GM03348 (cell line): ENCODE measurements at places on chromosomes 11 and 22.
A peak's percentile ranks its signal among the peaks of the same experiment; 100 is the strongest.

DNA sequence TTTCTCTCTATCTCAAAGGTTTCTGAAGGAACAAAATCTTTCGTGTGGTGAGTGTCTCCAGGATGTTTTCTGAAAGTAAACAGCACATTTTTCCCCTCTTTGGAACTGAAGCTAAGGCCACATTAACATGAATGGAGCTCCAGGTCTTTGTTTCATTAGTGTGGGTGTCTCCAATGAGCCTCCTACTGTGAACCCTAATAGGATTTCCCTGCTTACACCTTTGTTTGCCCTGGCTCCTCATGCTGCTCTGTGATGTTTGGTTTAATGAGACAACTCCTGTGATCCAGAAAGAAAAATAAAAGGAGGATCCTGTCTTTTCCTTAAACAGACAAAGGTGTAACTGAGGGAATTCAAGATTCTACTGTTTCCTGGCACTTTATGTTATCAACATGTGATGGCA lies 76.9 kb upstream of the SLC6A5 start:
- no peak for DNase-seq

DNA sequence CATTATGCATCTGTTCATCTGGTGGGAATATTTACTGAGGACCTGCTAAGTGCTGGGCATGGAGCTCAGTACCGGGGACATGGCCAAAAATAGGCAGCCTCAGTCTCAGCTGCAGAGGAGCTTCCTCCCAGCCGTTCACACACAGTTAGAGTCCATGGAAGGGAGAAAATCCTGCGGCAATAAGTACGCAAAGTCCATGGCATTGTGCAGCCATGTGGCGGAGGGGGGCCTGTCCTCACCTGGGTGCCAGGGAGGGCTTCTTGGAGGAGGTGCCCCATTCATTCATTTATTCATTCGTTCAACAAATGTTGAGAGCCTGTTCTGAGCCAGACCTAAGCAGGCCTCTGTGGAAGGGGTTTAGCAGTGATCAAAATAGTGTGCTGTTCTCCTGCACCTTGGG lies 59.3 kb upstream of the ANO1 start:
- no peak for DNase-seq

DNA sequence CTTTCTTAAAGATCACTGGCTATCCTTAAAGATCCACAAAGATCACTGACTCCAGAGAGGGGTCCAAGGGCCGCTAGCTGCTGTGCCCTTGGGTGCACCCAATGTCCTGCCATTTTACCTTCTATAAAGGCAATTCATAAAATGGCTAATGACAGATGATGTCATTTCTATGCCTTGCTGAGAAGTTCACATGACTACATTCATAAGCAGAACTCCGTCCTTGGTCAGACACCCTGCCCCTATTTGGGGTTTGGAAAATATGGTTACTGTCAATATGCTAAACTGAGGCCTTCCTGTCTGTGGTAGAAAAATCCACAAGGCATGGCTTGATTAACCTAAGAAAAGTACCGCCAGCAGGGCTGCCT lies 60.9 kb upstream of the BMAL1 start:
- no peak for DNase-seq

GRCh38 chr22:37254867-37255233 lies 10.8 kb upstream of the RAC2 start:
- DNase-seq: no peak

DNA sequence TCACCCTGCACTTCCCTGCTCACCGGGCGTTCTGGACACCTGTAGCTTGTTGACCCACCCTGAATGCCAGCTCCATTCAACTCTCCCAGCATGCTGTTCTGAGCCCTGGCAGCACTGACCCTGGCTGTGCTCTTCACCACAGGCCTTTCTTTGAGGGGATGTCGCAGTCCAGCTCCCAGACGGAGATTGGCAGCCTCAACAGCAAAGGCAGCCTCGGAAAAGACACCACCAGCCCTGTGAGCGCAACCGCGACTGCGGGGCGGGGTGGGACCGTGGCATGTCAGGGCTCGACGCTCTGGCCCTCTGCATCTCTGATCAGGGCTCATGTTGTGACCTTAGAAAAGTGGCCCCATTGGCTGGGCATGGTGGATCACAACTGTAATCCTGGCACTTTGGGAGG lies 47.4 kb upstream of the RAB1B start:
- DNase-seq: no peak

DNA sequence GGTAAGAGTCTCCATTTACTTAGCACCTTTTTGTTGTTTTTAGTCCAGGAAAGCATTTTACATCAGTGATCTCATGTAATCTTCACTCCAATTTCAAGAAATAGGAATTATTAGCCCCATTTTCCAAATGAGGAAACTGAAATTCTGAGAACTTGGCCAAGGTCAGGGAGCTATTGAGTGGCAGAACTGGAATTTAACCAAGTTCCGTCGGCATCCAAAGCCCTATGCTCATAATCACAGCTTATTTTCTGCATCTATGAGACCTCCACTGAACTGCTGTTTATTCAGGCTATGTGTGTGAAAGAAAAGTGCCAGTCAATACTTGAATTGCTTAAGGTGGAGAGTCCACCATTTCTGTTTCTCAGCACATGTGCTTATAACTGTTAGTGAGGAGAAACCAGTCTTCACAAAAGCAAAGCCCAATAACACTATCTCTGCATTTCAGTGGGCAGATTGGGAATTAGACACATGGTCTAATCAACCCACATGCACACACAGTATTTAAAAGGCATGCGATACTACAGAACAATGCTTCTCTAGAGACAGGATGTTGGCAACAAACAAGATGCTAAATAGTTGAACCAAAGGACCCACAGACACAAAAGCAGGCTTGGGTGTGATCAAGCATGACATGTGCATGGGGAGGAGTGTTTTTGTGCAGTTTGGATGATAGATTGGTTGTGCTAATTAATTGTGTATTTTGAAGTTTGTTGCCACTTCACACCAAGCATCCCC lies 780.6 kb downstream of the OPCML start:
- no peak for DNase-seq

- peak; percentile 32 for DNase-seq
These were observed 15.2 kb downstream of the UFD1 start for GRCh38 chr22:19463491-19464469.

DNA sequence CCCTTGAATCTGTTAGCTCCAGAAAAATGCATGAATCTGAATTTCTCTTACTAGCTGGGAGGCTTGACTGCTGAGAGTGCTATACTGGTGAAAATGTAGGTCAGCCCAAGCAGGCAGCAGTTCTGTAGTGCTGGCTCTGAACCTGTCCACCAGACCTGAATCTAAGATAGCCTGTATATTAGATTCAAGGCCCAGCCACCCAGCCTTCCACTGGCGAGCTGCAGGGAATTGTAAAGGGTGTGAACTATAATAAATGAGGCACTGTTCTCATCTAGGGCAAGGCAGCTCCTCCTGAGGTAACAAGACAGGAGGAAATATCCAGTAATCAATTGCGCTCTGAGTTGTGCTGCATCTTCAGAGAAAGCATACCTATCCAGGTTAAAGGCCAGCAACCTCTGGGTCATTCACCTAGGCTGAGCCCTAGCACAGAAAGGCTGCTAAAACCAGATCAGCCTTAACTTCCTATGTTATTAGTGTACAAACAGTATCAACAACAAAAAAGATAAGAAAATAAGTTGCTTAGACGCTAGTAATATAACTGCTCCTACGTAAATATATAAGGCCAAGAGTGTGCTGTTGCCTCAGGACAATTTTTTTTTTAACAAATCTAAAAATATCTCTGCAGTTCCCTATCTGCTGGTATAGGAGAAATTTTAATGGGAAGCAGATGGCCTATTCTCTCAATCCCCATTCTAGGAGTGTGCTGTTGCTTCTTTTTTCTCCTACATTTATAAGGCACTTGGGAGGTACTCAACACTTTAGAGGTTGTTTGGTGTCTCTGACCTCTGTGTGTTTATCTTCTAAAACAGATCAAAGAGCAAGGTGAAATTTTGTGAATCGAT lies 63.0 kb downstream of the RELT start:
- DNase-seq: peak; percentile 39

- no peak for DNase-seq
These were observed 49.5 kb upstream of the B3GNT6 start for GRCh38 chr11:76984743-76985142.

DNA sequence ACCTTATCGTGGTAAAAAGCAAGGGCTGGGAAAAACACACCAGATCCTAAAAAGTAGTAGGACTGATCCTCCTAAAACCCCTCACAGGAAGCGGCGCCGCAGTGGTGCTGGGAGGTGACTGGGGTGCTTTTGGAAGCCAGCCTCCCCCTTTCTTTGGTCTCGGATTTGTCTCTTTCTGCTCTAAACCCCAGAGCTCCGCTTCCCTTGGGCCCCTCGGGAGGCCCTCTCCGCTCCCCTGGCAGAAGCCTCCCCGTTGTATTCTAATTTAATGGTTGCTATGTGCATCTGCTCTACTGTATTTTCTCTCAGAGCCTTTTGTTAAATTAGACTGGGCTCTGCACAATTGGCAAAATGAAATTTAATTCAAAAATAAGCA lies 587.7 kb downstream of the OPCML start:
- no peak for DNase-seq

DNA sequence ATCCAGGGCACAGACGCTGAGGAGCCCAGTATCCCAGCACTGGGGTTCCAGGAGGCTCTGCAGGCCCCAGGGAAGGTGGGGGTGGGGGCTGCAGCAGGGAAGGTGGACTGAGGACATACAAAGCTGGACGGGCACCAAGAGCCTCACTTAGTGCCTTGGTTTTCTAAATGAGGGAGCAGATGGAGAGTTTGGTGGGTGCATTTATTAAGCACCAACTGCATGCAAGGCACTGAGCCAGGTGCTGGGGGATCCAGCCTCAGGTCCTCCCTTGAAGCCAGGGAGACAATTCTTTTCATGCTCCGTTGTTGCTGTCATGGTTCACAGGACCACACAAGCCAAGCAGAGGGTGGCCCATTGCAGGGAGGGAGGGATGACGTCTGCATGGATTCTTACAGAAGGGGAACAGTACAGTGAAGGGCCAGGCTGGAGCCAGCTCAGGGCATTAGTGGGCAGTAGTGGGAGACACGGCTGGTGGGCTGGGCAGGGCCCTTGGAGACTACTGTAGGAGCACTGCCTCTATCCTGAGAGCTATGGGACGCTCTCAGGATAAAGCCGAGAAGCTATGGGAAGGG lies 65.0 kb downstream of the MACROD1 start:
- DNase-seq: no peak

- DNase-seq: no peak
These were observed 27.4 kb downstream of the IGLL5 start for GRCh38 chr22:22914726-22915669.

GRCh38 chr11:125262830-125263218 lies 98.3 kb downstream of the PKNOX2 start:
- DNase-seq: peak; percentile 44

DNA sequence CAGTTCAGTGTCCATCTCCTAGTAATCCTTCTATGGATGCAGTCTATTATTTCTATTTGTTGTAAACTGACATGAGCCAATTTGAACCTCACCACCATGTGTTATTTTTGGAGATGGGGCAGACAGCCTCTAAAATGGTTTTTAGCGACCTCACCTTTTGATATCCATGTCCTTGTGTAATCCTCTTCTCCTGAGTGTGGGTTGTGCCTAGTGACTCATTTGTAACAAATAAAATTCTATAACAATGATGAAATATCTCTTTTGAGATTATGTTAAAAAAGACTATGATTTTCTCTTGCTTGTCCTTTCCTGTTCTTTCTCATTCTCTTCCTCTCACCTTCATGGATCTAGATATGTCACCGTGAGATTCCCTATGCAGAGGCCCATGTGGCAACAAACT lies 554.6 kb upstream of the ANO3 start:
- no peak for DNase-seq

- DNase-seq: peak; percentile 74
These were observed 64.2 kb upstream of the BLID start for GRCh38 chr11:122179961-122180834.

DNA sequence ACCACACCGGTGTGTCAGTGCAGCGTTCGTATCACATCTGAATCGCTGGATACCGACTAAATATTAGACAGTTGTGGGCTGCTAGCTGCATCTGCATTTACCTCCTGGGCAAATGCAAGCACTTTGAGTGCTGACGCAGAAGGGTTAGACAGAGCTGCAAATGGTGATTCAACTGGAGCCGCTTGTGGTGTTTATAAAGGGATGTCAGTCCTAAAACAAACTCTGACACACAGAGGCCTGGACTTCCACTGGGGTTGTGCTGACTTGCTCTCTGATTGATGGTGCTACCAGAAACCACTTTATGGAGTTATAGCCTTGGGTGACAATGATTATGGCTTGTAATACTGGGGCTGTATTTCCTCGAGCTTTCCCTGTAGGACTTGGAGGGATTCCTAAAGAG lies 374.4 kb downstream of the NTM start:
- no peak for DNase-seq
